ENCODE measurements at places on chromosomes 2 and 18.
A peak's percentile ranks its signal among the peaks of the same experiment; 100 is the strongest.

GRCh38 chr2:239002954-239003623, 155.2 kb downstream of the TWIST2 start:
- DNase-seq: no peak

- no peak for DNase-seq
These were observed 329.7 kb downstream of the FSIP2 start for GRCh38 chr2:186068139-186068801.

DNA sequence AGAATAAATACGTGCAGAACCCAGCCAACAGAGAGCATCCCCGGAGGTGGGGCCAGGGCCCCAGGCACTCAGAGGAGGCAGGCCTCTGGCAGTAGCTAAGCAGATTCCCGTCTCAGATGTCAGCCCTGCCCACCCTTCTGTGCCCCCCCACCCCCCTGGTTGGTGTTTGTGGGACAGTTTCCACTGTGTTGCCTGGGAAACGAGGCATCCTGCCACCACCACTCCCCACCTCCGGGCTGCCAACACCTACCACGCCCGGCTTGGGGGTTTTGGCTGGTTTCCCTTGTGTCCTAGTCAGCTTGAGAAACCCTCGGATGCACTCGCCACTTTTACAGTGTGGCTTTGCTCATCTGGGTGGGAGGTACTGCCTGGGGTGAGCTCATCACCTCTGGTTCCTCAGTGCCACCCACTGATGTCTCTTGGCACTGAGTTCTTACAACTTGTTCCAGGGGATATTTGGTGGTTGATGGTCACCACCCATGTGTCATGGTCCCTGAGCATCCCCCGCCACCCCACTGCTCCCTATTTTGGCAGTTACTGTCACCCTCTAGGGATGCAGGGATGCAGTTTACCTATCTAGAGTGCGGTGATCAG, 72.4 kb upstream of the YWHAQ start:
- DNase-seq: peak; percentile 56

DNA sequence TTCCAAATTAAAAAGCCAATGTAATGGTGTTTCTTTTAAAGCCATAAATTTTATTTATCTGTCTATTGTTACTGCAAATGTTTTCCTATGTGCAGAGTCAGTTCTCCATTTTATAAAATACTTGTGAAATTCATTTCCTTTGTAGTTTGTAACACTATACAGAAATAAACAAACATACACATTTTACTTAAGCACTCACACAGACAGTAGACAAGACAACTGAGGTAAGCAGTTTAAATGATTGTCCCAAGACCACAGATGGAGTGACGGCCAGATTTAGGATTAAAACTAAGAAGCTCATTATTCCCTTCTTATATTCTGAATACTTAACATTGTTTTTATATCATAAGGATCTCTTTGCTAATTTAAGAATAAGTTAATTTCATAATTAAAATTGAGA, 100.9 kb downstream of the BAZ2B start:
- no peak for DNase-seq

GRCh38 chr2:209162129-209162528, 261.7 kb upstream of the MAP2 start:
- no peak for DNase-seq

DNA sequence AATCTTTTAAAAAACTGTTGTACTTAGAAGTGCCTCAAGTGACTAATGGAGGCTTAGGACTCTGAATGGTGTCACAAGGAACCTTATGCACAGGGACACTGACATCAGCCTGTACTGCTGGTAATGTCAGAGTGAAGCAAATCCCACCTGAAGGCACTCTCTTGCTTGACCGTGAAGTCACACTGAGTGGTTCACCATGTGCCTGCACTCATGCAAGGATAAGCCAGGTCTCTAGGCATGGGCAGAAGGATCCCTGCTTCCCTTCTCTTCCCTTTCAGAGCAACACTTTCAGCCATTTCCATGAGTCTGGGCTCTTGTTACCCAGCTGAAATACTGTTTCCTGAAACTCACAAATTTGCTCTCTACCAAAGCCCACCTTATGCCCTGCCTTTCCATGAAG, 123.0 kb downstream of the NEDD4L start:
- no peak for DNase-seq

DNA sequence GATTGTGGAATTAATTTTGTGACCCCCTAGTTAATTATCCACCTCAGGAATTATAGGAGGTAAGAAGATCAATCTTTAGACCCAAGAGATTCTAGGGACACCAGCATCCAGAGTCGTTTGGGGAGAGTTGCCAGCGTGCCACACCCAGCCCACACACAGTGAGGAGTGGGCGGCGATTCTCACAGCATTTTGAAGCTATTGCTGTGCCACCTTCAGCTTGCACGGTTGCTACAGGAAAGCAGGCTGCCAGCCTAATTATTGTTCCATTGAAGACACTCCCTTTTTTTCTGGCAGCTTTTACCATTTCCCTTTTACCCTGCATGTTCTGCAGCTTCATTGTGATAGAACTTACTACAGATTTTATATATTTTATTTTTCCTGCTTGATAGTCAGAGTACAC, 13.1 kb upstream of the MYL12A start:
- no peak for DNase-seq

DNA sequence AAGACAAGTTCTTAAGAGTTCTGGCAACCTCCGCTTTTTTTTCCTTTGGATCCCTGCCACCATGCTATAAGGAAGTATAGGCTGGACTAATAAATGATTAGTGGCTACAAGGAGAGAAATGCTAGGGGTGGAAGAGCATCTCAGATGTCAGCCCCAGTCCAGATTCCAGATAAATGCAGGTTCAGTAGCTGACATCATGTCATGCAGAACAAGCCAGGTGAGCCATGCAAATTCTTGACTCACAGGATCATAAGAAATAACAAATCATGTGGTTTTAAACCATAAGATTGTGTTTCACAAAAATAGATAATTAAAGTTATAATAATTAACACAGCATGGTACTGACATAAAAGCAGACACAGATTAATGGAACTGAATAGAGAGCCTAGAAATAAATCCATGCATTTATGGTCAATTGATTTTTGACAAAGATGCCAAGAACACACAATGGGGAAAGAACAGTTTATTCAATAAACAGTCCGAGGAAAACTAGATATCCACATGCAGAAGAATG, 152.9 kb upstream of the SESTD1 start:
- no peak for DNase-seq

DNA sequence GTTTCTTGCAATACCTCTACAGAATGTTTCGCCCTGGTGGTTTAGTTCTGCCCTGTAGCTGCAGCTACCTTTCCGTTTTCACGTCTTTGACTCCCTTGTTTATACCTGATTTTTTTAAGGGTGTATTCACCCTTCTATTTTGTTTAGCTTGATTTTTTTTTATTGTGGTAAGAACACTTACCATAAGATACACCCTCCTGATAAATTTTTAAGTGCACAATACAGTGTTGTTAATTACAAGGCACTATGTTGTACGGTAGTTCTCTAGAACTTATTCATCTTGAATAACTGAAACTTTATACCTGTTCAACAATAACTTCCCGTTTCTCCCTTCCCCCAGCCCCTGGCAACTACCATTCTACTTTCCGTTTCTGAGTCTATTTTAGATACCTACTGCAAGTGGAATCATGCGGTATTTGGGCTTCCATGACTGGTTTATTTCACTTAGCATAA, 48.9 kb upstream of the NABP1 start:
- DNase-seq: no peak

DNA sequence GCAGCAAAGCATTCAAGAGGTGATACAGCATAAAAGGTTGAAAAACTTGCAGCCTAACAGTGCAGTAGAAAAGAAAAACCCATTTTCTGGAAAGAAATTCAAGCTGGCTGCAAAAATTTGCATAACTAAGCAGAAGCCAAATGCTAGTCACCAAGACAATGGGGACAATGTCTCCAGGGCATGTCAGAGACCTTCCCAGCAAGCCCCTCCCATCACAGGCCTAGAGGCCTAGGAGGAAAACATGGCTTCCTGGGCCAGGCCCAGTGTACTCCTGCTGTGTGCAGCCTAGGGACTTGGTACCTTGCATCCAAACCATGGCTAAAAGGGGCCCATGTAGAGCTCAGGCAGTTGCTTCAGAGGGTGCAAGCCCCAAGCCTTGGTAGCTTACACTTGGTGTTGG, 405.1 kb upstream of the CYRIA start:
- no peak for DNase-seq

DNA sequence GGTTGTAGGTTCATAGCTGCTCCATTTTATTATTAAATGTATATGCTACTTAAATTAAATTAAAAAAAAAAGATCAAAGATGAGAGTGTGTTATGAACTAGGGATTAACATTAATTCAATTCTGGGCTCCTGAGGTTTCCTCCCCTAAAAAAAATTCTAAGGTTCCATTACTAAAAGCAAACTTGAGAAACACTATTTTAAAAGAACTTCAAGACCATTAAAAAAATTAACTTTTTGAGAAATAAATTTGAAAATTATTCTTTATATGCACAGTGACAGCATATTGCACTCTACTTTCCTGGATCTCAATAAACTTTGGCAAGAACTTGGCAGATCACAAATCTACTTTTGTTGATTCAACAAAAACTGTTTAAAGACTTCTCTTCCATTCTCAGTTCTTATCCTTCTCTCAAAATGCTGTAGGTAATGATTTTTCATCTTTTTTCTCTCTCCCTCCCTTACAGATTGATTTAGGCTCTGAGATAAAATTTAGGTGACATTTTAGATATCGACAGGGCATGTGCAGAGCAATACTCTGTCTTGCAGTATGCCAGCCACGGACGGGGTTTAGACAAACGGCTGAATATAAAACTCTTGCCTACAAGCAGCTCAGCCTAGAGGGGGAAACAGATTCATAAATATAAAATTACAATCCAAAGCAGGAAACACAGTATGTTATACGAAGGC, 592 bp upstream of the MARS2 start:
- DNase-seq: no peak

DNA sequence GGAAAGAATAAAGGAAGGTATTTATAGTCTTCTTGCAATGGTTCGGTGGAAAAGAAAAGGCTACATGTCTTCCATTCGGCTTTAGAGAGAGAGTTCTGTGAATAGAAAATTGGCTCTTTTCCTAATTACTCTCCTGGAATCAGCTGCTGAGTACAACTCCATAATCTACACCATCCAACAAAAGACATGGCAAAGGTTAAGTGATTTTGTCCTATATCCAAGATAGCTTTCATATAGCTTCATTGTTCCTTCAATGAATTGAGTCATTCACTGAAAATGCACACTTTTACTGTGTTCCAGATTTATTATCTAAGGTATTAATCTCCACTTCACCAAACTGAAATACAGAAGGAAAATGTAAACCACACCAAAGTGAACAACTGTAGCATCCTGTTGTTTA, 514.5 kb downstream of the LRRTM4 start:
- DNase-seq: no peak

DNA sequence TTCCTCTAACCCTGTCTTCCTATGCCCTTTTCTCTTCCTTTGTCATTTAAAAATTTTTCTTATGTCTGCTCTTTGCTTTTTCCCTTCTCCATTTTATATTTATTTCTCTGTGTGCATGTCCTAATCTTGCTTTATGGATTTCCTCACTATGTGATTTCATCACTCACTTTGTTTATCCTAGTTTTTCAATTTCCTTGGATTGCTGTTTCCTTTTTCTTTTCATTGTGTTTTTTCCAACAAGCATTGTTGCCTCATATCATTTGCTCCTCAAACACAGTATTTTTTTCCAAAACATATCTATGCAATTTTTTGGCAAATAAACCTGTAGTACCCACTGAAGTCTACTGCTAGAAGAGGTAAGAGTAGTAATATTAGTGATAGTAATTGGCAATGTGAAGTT, 67.4 kb upstream of the PNPT1 start:
- no peak for DNase-seq

- no peak for DNase-seq
These were observed 22.4 kb downstream of the MOGAT1 start for GRCh38 chr2:222693837-222694236.

DNA sequence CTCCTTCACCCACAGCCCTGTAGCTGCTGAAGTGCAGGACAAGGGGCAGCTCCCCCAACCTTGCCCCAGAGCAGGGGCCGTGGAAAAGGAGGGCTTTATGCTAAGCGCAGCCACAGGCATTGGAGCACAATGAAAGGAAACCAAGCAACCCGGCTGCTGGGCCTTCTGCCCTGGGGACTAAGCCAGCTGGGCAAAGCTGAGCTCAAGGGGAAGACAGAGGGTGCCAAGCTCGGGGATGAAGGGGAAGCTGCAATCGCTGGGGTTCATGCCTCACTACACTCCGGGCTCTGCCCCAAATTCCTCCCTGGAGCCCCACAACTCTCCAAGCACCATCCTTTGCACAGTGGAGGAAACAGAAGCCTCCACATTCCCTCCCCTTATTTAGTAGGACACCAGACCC, 12.4 kb downstream of the SFXN5 start:
- no peak for DNase-seq

DNA sequence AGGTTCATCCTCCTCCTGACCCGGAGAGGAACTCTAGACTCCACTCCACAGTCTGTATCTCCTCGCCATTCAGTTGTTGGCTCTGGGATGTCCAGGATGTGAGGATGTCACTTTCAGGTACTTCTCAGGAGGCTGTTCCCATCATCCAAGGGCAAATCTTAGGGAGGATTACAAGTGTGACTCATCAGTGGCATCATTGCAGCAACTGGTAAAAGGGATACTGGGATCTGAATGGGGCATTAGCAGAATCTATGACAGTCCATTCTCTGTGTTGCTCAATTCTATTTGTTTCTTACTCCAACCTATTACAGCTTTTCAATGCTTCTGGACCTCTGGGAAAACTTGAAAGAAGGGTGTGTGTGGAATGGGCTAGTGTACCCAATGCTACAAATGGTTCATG, 81.5 kb upstream of the FN1 start:
- DNase-seq: no peak

DNA sequence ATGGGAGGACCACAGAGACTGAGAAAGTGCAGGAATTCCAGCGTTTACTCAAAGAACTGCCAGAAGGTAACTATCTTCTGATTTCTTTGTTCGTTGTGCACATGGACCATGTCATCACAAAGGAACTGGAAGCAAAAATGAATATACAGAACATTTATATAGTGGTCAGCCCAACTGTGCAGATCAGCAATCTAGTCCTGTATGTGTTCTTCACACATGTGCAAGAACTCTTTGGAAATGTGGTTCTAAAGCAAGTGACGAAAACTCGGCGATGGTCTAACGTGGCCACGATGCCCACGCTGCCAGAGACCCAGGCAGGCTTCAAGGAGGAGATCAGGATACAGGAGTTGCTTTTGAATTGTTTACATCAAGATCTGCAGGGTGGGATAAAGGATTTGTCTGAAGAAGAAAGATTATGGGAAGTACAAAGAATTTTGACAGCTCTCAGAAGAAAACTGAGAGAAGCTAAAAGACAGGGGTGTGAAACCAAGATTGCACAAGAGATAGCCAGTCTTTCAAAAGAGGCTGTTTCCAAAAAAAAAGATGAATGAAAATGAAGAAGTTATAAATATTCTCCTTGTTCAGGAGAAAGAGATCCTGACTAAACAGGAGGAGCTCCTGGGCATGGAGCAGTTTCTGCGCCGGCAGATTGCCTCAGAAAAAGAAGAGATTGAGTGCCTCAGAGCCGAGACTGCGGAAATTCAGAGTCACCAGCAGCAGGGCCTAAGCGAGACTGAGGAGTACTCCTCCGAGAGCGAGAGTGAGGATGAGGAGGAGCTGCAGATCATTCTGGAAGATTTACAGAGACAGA, 8.3 kb upstream of the CHST10 start:
- DNase-seq: no peak

All from stimulated activated CD8-positive, alpha-beta memory T cell treated with anti-CD3 and anti-CD28 coated beads, Interleukin-4, amount 100 ng/mL, for 1 hour (primary cell).